ENCODE measurements at places on chromosomes 3 and 15.

DNA sequence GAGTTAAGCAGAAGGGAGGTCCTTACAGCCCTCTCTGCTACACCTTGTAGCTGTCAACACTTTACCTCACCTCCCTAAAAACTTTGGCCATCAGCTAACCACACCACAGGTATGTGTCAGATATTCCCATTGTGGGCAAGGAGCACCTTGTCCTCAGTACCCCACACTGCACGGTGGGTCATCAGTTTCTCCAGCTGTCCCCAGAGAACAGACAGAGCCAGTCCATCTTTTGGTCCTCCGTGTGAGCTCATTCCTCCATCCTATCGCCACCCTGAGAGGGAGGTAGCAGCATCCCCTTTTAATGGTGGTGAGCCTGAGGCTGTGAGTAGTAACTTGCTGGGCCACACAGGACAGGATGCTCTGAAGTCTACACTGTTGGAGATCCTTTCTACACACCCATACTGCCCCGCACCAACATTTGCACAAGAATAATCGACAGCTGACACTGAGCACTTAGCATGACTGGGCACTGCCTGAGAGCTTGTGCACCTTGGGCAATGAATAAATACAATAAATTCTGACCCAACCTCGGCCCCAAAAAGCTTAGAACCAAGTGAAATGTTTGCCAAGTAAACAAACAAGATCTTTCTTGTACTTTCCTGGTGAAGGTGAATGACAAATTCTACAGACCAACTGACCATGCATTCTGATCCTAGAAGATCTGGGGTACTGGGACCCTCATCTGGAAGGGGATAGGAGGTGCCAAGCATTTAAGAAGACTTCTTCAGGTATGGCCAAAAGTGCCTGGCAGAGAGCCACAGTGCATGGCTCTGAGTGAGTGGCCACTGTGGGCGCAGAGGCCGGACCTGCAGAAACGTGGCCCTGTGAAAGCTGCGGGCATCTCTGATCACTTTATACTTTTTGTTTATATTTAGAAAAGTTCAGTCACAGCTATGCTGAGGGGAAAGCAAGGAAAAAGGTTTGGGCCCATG lies 6.9 kb downstream of the CHCHD4 start:
- DNase-seq: no peak

DNA sequence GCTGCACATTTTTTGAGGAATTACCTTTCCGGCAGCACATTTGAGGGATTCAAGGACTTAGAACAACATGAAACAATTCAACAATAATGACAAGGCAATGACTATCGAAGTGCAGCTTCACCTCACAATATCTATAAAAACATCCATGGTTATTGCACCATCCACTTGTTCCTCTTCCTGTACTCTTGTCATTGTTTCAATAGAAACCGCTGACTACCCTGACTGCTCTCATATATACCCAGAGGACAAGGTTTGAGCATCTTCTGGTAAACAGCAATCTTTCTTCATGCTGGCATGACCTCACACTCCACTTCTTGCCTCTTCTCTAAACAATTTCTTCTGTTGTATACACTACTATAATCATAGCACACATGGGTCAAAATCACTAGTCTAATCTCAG lies 864.9 kb downstream of the FHIT start:
- DNase-seq: no peak

DNA sequence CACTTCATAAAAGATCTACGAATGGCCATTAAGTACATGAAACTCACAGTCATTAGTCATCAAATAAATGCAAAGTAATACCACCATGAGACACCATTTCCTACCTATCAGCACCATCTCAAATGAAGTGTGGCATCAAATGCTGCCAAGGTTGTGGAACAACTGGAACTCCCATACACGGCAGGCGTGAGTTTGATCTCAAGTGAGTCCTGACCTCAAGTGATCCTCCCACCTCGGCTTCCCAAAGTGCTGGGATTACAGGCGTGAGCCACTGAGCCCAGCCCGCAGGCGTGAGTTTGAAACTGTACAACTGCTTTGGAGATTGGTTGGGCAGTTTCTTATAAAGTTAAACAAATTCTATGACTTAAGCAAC lies 28.8 kb upstream of the HDAC11 start:
- no peak for DNase-seq

DNA sequence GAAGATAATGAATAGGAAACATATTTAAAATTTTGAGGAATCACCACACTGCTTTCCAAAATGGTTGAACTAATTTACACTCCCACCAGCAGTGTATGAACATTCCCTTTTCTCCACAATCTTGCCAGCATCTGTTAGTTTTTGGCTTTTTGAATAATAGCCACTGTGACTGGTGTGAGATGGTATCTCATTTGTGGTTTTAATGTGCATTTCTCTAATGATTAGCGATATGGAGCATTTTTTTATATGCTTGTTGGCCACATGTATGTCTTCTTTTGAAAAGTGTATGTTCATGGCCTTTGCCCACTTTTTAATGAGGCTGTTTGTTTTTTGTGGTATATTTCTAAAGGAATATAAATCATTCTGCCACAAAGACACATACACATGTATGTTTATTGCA lies 166.3 kb downstream of the NECTIN3 start:
- DNase-seq: no peak

DNA sequence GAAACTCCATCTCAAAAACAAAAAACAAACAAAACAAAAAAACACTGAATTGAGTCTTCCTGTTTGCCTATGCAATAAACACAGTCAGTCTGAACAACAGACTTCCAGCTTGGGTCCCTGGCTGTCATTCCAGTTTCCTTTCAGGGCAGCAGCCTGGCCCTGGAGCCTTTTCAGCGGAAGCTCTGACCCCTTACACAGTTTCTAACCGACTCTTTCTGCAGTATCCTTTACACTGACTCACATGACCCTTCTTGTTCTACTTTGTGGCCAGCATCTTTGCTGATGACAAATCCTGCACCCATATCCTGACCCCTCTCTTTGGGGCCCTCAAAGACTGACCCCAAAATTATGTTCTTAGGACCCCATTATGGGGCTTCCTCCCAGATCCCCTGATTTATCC lies 38.3 kb upstream of the INO80 start:
- DNase-seq: no peak

- DNase-seq: no peak
Observed at GRCh38 chr3:192223815-192224214, 503.5 kb downstream of the FGF12 start.

GRCh38 chr3:69324362-69325025 lies 61.4 kb downstream of the FRMD4B start:
- DNase-seq: no peak

- DNase-seq: no peak
Observed at GRCh38 chr3:62100282-62100989, 272.9 kb downstream of the FEZF2 start.
